ENCODE measurements at places on chromosomes 5 and 9.

GRCh38 chr5:18072600-18072999 lies 438.3 kb downstream of the TAF11L14 start:
- no peak for DNase-seq

- DNase-seq = no peak
Observed at GRCh38 chr5:92390657-92391056, 1007.5 kb upstream of the ARRDC3 start.

DNA sequence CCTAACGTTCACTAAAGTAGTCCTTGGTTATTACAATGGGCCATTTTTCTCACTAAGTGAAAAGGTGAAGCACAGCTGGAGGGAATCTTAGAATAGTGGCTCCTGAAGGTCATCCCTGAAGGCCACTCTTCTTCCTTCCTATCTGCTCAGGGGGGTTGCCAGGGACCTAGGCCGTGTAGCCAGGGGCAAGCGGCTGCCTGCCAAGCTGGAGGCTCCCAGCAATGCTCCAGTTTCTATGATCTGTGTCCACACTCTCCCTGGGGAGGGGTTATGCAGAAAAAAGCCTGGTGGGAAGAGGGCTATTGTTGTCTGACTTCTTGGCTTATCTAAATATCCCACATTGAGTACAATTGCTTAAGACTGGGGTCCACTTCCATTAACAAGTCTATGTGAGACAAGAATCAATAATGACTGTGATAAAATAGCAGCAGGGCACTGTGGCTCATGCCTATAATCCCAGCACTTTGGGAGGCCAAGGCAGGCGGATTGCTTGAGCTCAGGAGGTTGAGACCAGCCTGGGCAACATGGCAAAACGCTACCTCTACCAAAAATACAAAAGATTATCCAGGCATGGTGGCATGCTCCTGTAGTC lies 3.8 kb downstream of the NMRK1 start:
- no peak for DNase-seq

DNA sequence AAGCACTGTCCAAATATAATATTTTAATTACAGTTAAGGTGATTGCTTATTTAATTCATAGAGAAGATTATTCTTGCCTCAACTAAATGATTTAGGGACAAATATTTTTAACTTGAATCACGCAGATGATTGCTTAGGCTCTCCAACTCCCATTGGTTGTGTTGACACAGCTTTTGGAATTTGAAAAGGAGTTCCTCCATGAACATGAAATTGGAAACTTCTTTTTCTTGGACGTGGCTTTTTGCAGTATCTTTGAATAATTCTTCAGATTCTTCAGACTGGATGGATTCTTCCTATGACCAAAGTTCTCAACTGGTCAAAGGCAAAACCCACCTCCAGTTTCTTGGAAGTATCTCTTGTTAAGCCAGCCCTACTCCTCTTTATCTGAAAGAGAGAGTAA lies 456.4 kb upstream of the KLF4 start:
- no peak for DNase-seq

DNA sequence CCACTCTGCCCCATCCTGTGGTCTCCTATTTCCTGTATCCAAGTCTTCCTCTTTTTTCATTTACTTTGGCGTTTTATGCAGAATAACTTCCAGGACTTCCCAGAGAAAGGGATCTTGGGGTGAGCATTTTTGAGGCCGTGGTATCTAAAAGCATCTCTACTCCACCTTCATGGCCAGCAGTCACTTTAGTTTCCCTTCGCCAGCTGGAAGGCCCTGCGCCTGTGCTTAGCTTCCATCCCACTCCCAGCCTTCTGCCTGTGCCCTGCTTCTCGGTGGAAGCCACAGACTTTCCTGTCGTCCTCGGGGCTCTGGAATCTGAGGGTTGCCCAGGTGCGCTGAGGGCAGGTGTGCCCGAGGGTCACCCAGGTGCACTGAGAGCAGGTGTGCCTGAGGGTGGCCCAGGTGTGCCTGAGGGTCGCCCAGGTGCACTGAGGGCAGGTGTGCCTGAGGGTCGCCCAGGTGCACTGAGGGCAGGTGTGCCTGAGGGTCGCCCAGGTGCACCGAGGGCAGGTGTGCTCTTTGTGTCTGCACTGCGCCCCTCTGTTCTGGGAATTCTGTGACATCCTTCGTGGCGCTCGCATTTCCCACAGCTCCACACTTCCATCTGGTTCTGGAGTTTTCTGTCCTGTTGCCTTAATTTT lies 32.4 kb upstream of the LRRC14B start:
- no peak for DNase-seq

DNA sequence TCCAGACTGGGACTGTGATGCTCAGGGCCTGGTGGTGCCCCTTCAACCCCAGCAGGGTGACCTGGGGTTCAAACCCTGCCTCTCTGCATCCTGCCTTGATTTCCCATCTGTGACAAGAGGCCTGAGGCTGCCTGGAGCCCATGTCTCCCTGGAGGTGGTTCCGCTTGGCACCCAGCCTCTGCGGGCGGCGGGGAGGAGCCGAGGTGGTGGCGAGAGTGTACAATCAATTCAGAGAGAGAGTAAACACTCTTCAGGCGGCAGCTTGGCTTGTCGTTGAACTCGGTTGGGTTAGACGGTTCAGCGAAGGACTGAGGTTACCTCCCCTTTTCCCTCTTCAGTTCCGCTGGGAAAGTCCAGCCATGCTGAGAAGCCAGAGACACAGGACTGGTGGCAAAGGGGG lies 39.3 kb downstream of the NTNG2 start:
- DNase-seq = no peak

- no peak for DNase-seq
Observed at GRCh38 chr5:38883842-38884241, 38.0 kb downstream of the OSMR start.

- DNase-seq = no peak
Observed at GRCh38 chr5:127441799-127442484, 75.5 kb upstream of the PRRC1 start.

GRCh38 chr9:4994166-4994890 lies 9.3 kb downstream of the JAK2 start:
- no peak for DNase-seq

- no peak for DNase-seq
Observed at GRCh38 chr9:124285903-124286291, 28.1 kb downstream of the NEK6 start.

DNA sequence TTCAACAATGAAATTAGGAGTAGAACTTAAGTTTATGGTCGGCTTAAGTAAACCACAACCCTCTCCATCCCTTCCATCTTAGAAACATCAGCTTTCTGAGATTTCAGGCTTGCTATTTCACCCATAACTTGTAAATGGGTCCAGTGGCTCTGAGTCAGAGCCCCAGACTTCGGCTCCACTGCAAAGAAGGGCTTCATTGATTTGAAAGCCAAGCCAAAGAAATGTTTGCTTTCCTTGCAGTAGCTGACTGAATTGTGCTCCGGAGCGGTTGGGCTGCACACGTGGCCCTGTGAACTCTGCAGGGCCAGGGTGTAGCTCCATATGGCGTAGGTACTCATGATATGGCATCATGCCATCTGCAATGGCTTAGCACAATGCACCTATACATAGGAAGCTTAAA lies 57.0 kb downstream of the NREP start:
- DNase-seq = no peak

DNA sequence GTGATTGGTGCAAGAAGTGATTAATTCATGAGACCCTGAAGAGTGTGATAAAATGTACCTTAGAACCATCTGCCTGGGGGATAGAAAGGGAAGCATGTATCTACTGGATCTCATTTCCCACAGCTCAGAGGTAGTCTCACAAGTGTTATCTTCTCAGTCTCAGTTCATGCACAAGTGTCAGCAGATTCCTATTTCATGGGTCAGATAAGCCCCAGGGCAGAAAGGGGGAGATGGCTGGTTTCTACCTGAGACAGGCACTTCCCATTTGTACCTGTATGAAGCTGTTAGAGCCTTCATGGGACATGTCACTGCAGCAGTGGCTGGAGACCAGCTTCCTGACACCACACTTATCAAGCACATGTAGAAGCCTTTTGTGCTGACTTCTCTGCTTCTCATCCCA lies 45.6 kb upstream of the SMIM15 start:
- no peak for DNase-seq

GRCh38 chr9:121636341-121636865 lies 15.0 kb upstream of the DAB2IP start:
- no peak for DNase-seq

- no peak for DNase-seq
Observed at GRCh38 chr5:107951309-107951708, 280.6 kb upstream of the EFNA5 start.

- DNase-seq = no peak
Observed at GRCh38 chr5:72066705-72067107, 40.6 kb upstream of the MAP1B start.

DNA sequence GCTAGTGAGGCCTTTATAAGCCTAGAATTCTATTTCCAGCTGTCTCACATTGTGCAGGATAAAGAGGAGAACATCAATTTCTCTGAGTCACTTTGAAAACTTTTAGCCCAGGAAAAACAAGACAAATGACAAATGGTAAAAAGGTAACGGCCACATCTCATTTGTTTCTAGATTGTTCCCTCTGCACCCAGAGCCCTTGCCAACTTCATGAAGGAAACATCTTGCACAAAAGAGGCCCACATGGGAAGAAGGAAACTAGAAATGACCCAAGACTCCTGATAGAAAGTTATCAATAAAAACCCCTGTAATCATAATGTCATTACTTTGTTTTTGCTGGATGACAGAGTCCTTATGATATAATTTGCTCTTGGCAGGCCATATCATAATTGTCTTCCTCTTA lies 5.3 kb downstream of the DPYSL3 start:
- no peak for DNase-seq

DNA sequence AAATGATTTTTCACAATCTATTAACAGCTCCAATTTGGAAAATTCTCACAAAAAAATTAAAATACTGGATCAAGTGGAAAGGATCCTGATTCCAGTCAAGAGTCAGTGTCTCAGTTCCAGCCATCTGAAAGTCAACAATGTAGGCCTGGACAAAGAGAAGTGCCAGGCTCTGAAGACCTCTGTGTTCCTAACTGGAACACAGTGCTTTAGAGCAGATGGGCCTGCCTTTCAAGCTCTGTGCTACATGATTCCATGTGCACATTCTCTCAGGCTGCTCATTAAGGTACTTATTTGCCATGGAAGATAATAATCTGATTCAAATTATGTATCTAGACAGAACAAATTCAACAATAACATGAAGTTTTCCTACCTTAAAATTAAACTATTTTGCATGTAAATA lies 30.2 kb upstream of the ALDH1A1 start:
- DNase-seq = no peak

GRCh38 chr5:344668-345067 lies 23.2 kb downstream of the AHRR start:
- DNase-seq = no peak

DNA sequence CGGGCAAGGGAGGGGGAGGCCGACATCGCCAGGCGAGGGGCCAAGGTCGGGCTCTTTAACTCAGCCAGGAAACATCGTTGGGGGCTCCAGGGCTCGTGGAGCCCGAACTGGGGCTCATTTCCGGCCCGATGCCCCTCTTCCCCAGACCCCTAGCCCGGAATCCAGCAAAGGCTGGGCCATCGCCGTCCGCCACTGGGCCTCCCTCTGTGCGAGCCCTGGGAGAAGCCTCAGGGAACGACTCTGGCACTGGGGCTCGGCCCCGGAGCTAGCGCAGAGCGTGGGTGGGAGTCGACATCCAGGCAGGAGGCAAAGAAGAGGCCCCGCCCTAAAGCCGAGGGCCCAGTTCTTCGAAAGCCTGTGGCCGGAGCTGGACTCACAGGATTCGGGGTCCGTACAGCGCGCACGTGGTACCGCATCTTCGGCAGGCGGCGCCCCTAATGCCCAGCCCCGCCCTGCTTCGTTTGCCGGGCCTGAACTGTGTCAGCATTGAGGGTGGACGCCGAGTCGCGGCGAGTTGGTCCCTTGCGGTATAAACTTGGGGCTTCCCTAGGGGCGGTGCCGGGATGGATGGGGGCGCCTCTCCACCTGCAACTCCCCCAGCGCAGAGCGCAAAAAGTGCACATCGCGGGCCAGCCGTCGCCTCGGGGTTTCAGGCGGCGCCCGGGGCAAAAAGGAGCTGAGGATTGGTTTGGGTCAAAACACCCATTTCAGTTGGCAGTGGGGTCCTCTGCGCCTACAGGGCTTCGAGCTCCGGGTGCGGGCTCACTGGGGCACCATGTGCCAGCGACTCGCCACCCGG lies 3.6 kb upstream of the PAX5 start:
- DNase-seq = no peak

DNA sequence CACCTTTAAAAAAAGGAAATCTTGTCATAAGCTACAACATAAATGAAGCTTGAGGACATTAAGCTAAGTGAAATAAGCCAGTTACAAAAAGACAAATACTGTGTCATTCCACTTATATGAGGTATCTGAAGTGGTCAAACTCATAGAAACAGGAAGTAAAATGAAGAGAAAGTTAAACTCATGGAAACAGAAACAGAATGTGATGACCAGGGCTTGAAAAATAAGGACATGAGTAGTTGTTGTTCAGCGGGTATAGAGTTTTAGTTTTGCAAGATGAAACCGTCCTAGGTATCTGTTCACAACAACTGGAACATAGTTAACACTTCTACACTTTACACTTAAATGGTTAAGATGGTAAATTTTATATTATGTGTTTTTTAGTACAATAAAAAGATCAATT lies 47.8 kb upstream of the SLC1A3 start:
- DNase-seq = no peak

DNA sequence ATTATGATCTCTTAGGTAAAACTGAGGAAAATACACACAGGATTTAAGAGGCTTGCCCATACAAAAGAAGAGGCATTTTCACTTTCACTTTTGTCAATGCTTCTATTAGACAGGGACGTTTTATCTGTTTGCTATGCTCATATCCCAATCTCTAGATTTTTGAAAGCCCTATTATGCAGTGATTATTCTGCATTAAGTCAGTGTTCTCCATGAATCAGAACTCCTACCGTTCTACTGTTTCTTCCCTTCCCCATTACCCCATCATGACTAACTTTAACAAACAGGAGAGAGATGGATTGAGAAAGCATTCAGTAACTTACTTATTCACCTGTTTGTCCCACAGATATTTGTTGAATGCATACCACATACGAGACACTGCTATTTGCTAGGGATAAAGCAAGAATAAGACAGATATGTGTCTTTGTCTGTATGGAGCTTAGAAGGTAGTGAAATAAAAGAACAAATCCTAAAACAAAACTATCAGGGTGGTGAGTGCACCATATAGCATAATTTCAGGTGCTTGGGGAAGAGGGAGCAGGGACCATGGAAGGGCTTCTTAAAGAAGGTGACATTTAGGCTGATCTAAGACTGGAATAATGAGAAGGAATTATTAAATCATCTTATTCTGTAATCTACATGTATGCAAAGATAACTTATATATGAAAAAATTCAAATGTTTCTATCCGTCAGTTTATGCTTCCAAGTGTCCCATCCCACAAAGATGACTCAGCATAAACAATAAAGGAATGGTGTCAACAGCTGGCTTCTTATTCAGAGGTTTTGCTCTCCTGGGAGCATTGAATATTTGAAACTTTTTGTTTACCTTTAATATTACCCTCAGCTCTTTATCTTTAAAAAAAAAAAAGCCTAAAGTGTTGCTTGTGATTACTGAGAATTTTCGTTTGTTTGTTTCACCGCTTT lies 328.1 kb downstream of the HINT1 start:
- DNase-seq = no peak

All from stimulated activated CD8-positive, alpha-beta memory T cell treated with anti-CD3 and anti-CD28 coated beads, Interleukin-4, amount 100 ng/mL, for 1 hour (primary cell).